ENCODE measurements at places on chromosomes 5 and 9. TPM values are rescaled to one million over a fixed set of nuclear protein-coding genes. Genes with fewer than 3 reads are reported as not detected.
A peak's percentile ranks its signal among the peaks of the same experiment; 100 is the strongest.

DNA sequence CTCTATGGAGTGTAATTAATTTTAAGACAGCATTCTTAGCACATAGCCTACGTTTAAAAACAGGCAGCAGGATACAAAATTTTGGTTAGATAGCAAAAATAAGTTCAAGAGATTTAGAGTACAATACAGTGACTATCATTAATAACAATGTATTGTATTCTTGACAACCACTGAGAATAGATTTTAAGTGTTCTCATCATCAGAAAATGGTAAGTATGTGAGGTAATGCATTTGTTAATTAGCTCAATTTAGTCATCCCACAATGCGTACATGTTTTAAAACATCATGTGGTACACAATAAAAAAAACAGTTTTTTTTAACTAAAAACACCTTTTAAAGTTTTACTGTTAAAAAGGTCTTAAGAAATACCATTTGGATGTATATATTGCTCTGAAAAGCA, 94.2 kb downstream of the MUSK start:
- no peak for DNase-seq

ZNF169 gene
- total RNA-seq, result 8.0 TPM

DNA sequence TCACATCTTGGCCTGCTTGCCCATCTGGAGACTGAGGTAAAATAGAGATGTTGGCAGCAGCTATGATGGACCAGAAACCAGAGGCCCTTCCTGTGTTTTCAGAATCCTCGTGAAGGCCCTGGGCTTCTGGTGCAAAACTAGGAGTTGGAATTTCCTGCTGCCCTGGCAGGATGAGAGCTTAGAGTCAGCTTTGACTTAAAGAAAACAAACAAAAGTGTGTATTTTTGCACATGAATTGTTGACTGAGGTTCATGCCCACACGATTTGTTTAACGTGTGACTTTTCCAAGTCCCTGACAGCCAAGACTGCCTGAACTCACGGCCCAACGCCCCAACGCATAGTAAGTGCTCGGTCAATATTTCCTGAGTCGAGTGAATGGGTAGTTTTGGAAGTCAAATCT, 303.1 kb downstream of the MLLT3 start:
- DNase-seq, result no peak

DNA sequence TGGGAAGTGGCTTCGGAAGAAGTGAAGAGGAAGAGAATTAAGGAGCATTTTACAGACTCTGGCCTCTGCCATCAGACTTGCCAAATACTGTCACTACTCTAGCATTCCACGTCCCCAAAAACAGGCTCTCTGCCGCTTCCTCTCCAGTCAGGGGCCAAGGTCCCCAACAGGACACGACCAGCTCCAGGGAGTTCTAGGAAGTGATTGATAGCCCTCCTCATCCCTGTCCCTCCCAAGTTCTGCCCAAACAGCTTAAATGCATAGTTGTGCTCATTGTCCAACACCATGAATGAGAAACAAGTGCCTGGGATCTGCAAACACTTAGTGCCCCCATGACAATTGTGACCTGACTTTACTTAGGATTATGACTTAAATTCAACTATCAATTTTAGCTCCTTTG, 96.5 kb downstream of the MED10 start:
- DNase-seq, result no peak

DNA sequence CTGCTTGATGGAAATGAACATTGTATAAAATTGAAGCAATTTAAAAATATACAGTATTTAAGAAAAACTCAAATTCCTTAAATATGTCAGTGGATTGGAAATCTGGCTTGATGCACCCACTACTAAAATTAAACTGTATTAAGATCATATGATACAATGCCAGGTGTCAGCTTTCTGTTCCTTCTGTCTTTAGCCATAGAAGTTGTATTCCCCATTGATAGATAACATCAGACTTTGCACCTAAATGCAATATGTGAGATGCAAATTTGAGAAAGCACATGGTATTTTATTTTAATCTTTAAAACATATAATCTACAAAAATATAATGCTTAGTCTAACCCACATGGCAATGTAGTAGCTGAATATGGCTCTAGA, 697.4 kb upstream of the WWC1 start:
- no peak for DNase-seq

DNA sequence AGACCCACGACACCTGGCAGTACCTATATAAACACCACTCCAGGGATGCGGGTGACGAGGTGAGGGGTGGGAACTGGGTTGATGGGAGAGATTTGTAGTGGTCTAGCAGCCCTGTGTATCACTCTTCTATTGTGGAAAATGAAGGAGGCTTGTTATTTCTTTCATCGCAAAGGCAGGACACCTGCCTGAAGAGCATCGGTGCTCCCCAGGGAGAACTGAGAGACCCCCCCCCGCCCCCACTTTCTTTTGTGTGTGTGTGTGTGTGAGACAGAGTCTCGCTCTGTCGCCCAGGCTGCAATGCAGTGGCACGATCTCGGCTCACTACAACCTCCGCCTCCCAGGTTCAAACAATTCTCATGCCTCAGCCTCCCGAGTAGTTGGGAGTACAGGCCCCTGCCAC, 8.3 kb upstream of the WDR5 start:
- DNase-seq, result no peak

KIF4B gene
- not detected for total RNA-seq

GRCh38 chr9:34267660-34268059, 61.4 kb downstream of the KIF24 start:
- DNase-seq, result no peak

DNA sequence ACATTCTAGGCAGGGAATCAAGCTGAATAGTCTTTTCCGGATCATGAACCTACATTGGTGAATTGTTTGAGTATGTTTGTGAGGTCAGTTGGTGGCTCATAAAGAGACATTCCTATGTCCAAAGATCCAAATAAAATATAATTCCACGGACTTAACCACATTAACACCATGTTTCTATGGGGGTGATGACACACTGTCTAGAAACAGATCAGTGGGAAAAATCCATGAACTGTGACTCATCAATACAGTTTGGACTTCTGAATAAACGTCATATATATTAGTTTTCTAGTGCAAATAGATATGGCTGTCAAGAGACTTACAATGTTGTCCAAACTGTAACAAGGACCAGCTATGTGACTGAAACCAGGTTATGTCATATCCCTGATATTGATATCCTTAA, 509.9 kb upstream of the TYRP1 start:
- no peak for DNase-seq

PDE6A gene
- total RNA-seq, result not detected

LHX2 gene
- not detected for total RNA-seq

DNA sequence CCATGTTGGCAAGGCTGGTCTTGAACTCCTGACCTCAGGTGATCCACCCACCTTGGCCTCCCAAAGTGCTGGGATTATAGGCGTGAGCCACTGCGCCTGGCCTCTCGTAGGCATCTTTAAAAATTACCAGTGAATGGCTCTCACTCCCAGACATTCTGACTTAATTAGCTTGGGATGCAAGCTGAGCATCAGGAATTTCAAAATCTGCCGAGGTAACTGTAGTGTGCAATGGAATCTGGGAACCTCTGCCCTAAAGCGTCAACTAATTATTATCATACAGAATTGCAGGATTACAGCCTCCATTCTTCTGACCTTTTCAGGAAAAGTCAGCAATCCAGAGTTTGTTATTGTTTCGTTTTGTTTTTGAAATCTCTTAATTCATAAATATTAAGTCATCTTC, 213.4 kb upstream of the DMAC1 start:
- no peak for DNase-seq

- DNase-seq, result no peak
Measured at GRCh38 chr9:70614786-70615463, 200.5 kb upstream of the KLF9 start.

- no peak for DNase-seq
Measured at GRCh38 chr9:6417186-6417585, 4.2 kb downstream of the UHRF2 start.

- DNase-seq, result peak; percentile 80
Measured at GRCh38 chr9:112754578-112754977, 4.0 kb downstream of the SNX30 start.

EIF4E1B gene
- total RNA-seq, result not detected

DNA sequence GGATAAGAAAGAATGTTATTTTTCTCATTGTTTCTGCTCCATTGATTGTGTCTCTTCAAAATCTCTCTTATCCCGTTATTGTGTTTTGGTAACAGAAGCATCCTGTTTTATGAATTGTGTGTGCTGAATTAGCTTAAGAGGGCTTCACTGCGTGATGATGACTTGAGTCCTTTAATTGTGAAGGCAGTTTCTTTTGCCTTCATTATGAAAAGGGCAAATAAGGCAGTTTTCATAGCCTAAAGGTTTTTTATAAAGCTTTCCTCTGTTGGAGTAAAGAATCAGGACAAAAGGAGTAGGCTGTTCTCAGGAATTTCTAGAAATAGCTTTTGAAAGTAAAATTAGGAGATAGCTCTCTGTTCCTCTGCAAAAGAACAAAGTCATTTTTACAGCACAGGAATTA, 169.8 kb downstream of the FOCAD start:
- DNase-seq, result no peak

- peak; percentile 22 for DNase-seq
Measured at GRCh38 chr5:127757576-127757975, 54.4 kb downstream of the CCDC192 start.

HRCT1 gene
- total RNA-seq, result not detected

TAF11L5 gene
- total RNA-seq, result not detected

- no peak for DNase-seq
Measured at GRCh38 chr5:18238321-18238720, 604.1 kb downstream of the TAF11L14 start.

GRCh38 chr5:148297731-148298130, 14.5 kb upstream of the SPINK7 start:
- DNase-seq, result no peak

GRCh38 chr9:17600962-17601593, 22.2 kb downstream of the SH3GL2 start:
- DNase-seq, result no peak

GRCh38 chr5:80631278-80632259, 22.9 kb upstream of the MSH3 start:
- DNase-seq, result no peak

ORM2 gene
- total RNA-seq, result not detected

GRCh38 chr5:124289641-124290311, 456.7 kb downstream of the ZNF608 start:
- DNase-seq, result no peak

GRCh38 chr5:150778088-150778516, 455 bp upstream of the SMIM3 start:
- no peak for DNase-seq

- DNase-seq, result no peak
Measured at GRCh38 chr9:104900871-104901270, 27.1 kb downstream of the ABCA1 start.

DNA sequence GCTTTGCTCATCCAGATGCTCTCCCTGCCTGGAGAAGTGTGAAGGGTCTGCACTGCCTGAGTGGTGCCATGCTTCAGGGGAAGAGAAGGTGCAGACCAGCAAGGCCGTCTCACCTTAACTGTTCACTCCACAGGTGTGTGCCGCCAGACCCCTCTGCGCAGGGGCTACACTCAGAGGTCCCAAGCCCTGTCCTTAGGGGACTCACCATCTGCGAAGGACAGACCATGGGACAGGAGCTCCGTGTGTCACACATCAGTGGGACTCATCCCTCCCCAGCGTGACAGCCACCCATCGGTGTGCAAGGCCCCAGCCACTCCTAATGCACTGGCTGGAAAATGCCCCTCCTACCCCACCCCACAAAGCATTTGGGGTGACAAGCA, 142.9 kb downstream of the OLFM1 start:
- no peak for DNase-seq

HTR4 gene
- not detected for total RNA-seq

DNA sequence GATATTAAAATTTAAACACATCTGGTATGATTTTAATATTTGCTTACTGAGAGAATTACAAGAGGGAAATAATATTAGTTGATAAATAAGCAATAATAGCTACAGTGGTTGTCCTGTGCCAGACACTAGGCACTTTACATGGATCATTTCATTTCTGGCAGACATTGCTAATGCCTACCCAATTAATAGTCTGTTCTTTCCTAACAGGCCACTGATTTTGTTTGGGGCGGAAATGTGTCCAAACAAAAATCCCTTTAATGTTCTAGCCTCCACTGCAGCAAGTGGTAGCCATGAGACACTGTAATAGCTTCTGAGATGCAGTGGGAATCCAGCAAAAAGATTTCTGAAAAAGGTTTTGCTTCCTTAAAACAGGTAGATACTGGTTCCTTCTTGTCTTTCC, 527.4 kb downstream of the CSNK1G3 start:
- DNase-seq, result no peak

MYOZ3 gene
- not detected for total RNA-seq

SPAG8 gene
- total RNA-seq, result 1.5 TPM

- no peak for DNase-seq
Measured at GRCh38 chr9:76545191-76545590, 86.2 kb downstream of the GCNT1 start.

IFNK gene
- total RNA-seq, result not detected

Data from activated CD8-positive, alpha-beta T cell treated with anti-CD3 and anti-CD28 coated beads, Interleukin-2, amount 10 ng/mL, durations not matched to agents 7 days and 5 days (primary cell).